NCI-H1417 treated with DMSO at 0.1 percent for 48 hours (cell line): ENCODE measurements at places on chromosomes 11 and 22.

- no peak for DNase-seq
Measured at GRCh38 chr11:15806217-15806616, 550.1 kb downstream of the SOX6 start.

DNA sequence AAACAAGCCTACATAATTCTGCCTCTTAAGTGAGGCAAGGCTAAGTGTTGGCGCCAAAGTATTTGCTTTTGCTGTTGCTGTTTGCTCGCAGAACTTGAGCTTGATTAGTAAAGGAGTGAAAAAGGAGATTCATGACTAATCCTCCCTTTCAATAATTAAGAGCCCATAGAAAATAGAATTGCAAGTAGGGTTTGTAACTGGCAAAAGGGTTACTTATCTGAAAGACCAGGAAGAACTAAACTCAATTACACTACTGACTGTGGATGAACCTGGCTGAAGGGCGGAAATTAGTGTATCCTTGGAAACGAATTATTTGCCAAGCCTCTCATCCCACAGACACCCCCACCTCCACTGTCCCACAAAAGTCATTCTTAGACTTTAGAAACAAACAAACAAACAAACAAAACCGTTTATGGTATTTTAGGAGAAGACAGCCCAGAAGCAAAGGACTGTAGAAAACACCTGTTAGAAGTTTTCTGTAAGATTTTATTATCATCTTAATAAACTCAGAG is 411 bp upstream of the EXPH5 start:
- no peak for DNase-seq

DNA sequence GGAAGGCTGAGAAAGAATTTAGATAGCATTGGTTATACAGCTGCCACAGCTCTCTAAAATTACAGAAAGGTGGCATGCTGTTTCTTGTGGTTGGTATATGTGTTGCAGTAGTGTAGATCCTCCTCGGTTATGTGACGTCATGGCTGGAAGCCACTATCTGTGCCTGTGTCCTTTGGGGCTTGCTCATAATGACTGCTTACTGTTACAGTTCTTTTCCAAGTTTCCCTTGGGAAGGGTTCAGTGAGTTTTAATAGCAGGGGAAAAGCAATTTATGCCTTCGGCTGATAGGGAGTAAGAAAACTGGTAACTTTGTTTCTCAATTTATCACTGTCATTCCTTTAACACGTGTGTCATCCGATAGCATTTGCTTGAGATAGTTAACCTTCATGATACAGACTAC is 47.2 kb downstream of the POLD3 start:
- no peak for DNase-seq

GRCh38 chr22:36409911-36410756 is 22.4 kb upstream of the MYH9 start:
- peak; percentile 71 for DNase-seq

- no peak for DNase-seq
Measured at GRCh38 chr11:67044496-67044895, 12.2 kb upstream of the RHOD start.

GRCh38 chr11:107928046-107928766 is at the start of gene RAB39A:
Gene RAB39A (plus strand): TSS chr11:107928448. CDS start chr11:107928569, 121 bp downstream.
- peak; percentile 97 for DNase-seq

DNA sequence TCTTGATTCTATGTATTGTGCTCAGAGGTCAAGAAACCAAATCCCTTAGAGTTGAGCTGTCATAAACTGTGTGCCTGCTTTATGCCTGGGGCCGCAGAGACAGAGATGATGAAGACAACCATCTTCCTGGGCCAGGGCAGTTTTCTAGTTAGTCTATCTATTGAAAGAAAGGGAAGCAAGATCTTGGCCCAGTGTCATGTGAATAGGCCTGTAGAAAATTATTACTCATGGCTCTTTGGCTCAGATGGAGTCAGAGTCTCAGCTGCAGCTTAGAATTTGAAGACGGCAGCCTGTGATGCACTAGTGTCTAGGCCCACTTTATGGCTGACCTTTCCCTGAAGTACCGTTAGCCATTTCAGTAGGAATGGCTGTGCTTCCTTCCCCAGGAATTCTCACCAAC is 112.0 kb downstream of the DBX1 start:
- no peak for DNase-seq

DNA sequence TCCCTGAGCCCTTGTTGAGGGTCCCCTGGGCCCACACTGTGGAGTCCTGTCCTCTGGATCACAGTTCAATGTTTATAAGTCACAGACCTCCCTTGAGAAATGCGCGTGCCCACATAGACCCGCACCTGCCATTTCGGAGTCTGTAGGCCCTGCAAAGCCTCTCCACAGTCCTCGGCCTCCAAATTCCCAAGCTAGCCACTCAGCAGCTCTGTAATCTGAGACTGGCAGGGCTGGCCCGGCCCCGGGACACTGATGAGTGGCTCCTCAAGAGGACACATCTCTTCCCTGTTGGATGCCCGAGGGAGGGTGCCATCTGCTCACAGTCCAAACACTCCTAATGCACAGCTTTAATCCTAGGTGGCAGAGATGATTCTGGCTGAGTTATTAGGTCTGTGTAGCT is 39.1 kb downstream of the B3GAT1 start:
- no peak for DNase-seq
